NCI-H526 (cell line): ENCODE measurements at places on chromosomes 1 and 21.
A peak's percentile ranks its signal among the peaks of the same experiment; 100 is the strongest.

DNA sequence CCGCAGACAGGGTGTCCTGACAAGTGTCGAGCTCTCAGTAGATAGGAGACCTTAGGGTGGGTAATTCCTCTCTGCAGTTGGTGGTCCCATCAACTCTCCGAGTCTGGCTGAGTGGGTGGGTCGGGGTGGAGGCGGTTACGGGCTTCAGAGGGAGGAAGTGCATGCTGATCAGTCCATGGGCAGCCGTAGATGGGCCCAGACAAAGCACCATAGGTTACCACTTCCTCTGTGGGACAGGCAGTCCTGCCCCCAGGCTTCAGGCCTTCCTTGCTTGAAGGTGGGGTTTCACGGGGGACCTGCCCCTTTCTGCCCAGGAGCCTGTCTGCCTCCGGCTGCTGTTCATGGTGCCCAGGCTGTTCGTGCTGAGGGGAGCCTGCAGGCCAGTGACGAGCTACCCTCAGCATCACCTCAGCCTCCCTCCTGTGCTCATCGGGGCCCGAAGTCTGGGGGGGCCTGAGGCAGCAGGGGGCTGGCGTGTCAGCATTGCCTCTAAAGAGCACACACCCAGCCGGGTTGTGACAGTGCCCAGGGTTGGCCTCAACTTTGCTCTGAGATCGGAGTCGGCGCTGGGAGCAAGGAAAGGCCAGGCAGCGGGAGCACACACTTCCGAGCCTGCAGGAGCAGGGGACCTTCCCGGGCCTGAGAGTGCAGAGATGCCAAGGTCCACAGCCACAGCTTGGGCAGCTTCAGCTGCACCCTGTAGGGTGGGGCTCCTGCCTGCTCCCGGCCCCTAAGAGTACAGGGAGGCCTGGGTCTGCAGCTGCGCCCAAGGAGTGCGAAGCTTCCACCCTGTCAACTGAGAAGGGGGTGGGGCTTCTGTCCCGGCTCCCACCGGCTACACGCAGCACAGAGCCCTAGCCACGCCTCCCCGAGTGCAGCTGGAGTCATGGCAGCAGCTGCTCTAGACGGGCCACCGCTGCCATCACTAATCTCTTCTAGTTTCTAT lies 225.4 kb upstream of the NRIP1 start:
- peak; percentile 84 for DNase-seq

DNA sequence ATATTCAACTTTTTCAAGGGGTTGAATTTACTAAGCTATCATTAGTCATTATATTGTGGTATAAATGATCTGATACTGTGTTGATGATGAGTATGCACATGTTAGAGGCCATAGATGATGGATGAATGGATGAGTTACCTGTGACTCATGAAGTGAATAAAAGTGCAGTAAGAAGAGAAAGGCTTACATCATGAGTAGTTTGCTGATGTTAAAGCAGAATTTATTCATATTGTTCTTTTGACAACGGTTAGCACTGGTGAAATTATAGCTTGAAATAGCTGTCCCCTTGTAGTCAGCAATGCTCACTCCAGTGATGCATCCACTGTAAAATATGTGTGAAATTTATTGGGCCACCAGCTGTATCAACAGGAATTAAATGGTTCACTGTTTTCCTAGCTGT lies 541.0 kb upstream of the ZRANB2 start:
- DNase-seq: no peak

GRCh38 chr1:87765681-87766070 lies 437.0 kb downstream of the LMO4 start:
- DNase-seq: no peak

DNA sequence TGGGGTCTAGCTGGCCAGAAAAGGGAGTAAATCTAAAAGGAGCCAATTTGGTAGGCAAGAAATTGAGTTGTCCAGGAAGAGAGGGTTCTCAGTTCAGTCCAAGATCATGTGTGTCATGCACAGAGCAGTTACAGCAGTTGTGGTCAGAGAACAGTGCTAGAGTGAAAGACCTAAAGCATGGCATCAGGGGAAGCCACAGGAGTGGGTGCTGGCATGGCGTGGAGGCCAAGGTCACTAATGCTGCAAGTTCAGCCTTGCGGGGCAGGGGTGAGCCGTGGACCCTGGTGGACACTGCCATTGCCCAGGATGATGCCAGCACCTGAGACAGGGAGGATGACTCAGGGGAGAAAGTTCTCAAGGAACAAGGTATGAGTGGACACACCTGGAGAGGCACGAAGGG lies 16.6 kb upstream of the TMEM125 start:
- DNase-seq: no peak

GRCh38 chr21:31351960-31352359 lies 7.9 kb upstream of the TIAM1 start:
- no peak for DNase-seq

DNA sequence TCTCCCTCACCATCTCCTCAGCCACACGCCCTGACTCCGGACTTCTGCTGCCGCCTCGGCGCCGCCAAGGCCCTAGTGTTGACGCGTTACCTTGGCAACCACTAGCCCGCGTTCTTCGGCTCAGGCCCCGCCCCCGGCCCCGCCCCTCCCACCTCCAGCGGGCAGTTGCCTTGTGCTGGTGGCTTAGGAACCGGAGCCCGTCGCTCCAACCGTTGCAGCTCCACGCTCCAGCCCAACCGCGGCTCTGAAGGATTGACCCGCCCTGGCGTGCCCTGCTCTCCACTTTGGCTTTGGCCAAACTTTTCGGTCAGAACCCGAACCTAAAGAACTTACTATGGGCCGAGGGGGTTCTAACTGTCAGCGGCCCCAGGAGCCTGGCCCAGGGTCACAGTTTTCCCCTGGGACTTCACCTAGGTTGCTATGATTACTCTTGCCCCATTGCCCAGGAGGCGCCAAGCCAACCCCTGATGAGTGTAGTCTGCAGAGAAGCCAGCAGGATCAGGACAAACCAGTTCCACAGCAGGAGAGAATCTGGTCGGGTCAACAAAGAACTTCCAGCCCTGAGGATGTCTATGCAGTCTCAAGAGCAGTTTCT lies at the start of gene CFAP45:
Gene CFAP45 (minus strand): TSS at position 80 of the 595 bp plus-strand sequence. CDS start 67 bp downstream, at position 13.
- DNase-seq: peak; percentile 99

DNA sequence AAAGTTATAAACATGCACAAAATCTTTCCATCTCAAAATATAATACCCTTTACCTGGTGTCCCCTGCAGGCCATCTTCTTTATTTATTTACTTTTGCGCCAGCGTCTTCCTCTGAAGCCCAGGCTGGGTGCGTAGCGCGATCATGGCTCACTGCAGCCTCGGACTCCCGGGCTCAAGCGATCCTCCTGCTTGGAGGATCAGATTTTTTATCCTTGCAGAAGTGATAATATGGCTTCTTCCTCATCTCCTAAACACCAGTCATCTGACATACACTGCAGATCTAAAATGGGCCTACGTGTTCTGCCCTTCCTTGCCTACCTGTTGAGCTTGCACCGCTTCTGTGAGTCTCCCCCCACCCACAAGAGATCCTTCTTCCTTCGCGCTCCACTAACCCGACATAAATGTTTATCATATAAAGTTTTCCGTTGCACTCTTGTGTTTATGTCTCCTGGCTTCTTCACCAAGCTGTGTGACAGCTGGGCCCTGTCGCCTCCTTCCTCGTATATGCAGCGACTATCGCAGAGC lies 506 bp upstream of the SRP9 start:
- DNase-seq: peak; percentile 60

GRCh38 chr1:68043443-68044090 lies 6.9 kb downstream of the DIRAS3 start:
- DNase-seq: no peak

- DNase-seq: peak; percentile 41
Observed at GRCh38 chr1:19644395-19644680, 227 bp downstream of the NBL1 start.

DNA sequence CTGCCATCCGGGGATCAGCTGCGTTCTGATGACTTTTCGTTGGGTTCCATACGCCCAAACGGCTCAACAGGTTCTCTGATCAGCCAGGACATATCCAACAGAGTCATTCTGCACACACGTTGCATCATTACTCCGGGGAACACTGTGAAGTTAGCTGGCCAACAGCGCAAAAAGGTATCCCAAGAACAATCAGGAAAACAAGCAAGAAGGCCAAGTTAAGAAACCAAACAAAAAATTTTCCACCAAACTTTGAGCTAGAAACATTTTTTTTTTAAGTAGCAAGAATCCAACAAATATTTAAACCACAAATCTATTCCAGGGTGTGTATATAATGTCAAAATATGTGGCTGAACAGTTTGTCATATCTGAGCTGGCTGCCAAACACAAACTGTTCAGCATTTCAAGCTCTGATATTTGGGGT lies 29.2 kb downstream of the NID1 start:
- DNase-seq: no peak

DNA sequence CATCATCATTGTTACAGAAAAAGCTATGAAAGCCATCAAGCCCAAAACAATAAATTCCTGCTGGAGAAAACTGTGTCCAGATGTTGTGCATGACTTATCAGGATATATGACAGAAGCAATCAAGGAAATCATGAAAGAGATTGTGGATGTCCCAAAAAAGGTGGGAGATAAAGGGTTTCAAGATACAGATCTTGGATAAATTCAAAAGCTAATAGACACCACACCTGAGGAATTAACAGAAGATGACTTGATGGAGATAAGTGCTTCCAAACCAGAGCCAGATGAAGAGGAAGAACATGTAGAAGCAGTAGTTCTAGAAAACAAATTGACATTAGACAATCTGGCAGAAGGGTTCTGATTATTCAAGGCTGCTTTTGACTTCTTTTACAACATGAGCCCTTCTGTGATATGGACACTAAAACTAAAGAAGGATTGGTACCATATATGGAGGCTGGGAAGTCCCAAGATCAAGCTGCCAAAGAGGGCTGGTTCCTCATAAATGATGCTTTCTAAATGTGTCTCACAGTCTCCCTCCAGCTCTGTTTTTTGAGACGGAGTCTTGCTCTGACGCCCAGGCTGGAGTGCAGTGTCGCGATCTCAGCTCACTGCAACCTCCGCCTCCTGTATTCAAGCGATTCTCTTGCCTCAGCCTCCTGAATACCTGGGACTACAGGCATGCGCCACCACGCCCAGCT lies 32.1 kb upstream of the LRIG2 start:
- DNase-seq: no peak

DNA sequence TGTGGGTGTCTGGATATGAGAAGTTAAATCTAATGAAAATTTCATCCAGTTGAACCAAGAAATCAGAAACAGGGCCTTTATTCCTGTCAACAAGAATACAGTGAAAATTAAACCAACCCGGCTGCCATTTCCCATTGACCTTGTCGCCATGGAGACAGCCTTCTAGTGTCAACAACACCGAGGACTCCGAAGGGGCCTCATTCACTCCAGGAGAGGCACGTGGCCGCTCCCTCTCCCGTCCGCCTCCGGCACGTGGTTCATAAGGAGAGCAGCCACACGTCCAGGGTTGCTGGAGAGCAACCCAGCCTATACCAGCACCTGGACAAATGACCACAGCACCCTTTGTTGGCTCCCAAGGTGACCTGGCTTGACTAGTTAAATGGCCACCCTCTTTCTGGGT lies 120.3 kb upstream of the VAMP3 start:
- DNase-seq: peak; percentile 52

DNA sequence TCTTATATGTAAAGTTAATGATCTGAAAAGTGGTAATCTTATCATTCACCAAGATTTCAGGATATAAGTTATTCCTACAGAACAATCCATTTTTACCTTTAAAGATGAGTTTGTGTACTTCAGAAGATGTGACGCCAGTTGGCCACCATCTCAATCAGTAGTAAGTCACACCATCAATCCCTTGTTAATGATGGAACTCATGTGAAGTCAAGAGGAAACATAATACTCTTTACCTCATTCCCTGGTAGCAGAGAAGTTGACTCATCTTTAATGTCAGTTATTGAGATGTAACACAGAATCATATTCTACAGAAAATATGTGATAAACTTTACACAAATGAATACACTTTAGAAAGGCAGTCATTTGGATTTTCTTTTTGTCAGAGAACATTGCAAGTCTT lies 38.2 kb downstream of the MRPL39 start:
- no peak for DNase-seq

DNA sequence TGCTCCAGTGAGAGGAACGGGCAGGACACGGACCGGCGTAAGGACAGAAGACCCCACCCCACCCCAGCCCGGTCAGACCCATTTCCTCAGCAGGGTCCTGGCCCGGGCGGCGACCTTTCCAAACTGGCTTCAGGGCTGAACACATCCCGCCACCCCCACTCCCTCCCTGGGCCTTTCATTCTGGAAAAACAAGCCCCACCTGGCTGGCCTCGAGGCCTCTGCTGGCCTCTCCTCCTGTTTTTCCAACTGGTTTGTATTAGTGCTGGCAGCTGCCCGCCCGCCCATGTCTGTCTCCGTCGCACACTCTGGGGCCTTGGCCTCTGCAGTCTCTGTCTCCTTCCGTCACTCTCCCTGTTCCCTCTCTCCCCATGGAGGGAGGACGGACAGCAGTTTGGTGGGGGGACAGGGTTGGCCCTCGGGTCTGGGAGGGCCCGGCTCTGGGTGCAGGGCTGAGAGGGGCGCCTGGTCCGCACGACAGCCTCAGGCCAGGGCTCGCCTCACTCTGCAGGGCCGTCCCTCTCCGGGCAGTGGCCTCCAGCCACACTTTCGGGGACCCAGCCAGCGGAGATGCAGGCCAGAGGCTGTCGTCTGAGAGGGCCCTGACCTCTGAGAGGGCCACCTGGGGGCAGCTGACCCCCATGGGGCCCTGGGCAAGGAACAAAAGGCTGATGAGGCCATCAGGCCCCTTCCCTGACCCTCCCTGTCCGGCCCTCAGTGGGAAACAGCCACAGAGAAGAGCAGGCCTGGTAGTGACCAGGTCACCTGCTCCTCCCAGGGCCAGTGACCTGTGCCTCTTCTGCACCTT lies 1.5 kb upstream of the MXRA8 start:
- DNase-seq: no peak

- no peak for DNase-seq
Observed at GRCh38 chr1:52323731-52324130, 42.3 kb downstream of the CC2D1B start.

GRCh38 chr21:36639769-36640168 lies 59.1 kb upstream of the SIM2 start:
- peak; percentile 72 for DNase-seq

DNA sequence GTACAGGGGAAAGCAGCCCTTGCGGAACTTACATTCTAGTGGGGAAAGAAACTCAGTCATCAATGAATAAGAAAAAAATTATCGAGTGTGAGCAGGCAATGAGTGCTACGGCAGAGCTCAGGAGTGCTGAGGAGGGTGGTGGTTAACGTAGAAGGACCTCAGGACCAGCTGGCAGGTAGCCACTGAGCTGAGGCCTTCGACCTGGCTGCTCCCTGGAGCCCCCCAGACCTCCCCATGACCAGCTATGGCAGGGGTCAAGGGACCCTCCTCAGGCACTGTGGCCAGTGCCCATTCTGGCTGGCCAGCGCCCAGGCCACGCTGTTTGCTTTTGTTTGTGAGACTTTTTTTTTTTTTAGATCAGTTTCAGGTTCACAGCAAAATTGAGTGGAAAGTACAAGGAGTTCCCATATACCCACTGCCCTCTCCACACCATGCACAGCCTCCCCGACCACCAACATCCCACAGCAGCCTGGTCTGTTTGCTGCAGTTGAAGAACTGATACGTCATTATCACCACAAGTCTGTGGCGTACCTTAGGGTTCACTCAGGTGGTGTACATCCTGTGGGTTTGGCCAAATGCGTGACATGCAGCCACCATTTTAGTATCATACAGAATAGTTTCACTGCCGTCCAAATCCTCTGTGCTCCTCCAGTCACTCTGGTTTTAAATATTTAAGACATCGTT lies 11.8 kb upstream of the TTC22 start:
- DNase-seq: no peak
